NCI-H1417 treated with DMSO at 0.1 percent for 48 hours (cell line): ENCODE measurements at places on chromosomes 7 and 10.

GRCh38 chr7:99539213-99539811, 12.6 kb downstream of the FAM200A start:
- no peak for DNase-seq

GRCh38 chr10:73899423-73899822, 11.5 kb upstream of the PLAU start:
- DNase-seq, result no peak

- no peak for DNase-seq
Measured at GRCh38 chr10:51433949-51434475, 265.4 kb downstream of the CSTF2T start.

DNA sequence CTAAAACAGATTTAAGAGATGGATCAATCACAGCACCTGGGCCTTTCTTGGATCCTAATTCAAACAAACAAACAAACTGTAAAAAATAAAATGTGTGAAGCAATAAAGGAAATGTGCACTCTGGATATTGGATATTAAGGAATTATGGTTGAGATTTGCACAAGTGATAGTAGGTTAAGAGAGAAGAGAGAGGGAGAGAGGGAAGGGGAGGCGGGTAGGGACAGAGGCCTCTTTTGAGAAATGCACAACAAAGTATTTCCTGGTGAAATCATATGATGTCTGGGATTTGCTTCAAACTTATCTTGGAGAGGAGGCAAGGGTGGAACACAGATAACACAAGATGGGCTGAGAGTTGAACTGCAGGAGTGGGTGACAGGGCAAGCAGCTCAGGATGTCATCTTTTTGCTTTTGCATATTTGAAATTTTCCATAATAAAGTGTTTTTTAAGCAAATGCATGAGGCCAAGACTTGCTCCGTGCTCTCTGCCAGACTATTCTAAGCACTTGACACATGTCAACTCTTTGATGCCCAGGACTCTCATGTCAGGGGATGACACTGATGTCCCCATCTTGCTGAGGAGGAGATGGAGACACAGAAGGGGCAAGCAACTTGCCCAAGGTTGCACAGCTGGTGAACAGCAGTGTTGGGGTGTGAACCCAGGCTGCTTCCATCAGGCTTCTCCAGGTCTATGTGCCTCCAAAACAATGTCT, 9.1 kb upstream of the AEBP1 start:
- DNase-seq, result no peak

DNA sequence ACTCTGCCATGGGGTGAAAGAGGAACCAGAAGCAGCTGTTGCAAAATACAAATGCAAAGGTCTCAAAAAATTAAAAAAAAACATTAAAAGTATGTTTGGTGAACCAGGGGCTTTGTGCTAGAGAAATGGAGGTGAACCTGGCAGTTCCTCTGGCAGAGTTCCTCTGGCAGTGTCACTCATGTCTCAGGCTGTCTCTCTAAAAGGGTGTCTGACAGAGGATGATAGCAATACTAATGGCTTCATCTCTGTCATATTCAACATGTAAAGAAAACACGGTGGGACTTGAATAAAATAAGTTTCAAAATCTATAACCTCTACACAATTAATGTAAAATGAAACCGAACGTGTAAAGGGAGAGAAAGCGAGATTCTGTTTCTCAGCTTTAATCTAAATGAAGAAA, 375.7 kb upstream of the VWC2 start:
- no peak for DNase-seq

- DNase-seq, result no peak
Measured at GRCh38 chr10:58743466-58744115, 230.9 kb downstream of the BICC1 start.

GRCh38 chr10:17343118-17343517, 111.3 kb downstream of the ST8SIA6 start:
- DNase-seq, result no peak

- DNase-seq, result no peak
Measured at GRCh38 chr7:50399635-50400034, 50.5 kb downstream of the FIGNL1 start.

GRCh38 chr10:126570621-126571602, 99.6 kb downstream of the C10orf90 start:
- no peak for DNase-seq

DNA sequence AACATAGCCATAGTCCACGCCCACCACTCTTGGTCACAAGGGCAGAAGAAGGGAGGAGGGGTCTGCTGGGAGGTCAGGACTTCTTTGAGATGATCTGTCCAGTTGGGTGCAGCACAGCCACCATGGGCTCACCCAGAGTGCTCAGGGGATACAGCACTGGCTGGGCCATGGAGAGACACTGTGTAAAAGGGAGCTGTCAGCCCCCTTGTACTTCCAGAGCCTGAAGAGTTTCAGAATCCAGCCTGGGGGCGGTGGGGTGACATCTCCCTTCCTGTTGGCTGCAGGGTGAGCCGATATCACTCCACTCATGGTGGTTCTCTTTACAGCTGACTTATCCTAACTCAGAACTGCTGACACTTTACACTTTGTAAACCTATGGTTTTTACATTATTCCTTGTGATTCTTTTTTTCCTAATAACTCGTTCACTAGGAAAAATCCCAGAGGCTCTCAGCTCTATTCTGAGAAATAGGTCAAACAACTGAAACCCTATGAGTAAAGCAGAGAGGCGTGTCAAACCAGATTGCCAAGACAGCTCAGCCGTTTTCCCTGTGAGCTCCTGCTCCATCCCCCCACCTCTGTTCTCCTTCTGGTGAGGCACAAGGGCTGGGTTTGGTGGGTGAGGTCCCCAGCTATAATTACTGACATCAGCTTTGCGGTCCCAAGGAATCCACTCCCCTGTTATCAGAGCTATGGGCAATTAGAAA, 3.2 kb upstream of the MRPS24 start:
- DNase-seq, result no peak

GRCh38 chr7:73766556-73767229, 3.4 kb downstream of the CLDN3 start:
- no peak for DNase-seq

DNA sequence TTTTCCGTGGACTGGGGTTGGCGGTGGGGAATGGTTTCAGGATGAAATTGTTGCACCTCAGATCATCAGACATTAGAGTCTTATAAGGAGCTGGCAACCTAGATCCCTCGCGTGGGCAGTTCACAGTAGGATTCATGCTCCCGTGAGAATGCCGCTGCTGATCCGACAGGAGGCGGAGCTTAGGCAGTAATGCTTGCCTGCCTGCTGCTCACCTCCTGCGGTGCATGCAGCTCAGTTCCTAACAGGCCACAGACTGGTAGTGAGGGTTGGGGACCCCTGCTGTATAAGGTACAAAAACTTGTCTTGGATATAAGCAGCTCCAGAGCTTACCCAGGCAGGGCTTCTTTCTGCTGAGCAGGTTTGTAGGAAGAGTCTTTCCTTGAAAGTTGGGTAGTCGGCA, 53.9 kb downstream of the SHH start:
- no peak for DNase-seq

DNA sequence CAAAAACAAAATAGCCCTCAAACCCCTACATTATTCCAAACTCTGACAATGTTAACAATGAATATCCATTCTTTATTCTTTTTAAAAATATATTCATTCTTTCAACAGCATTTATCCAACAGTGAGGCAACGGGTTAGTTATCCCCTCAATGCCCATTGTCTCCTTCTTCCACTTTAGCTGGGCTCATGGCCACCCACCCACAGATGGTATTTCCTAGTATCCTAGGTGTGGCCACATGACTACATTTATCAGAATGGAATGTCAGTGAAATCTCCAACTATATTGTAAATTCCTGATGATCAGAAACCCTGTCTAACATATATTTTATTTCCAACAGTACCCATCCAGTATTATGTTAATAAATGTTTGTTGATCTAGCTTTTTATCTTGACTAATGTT, 13.6 kb downstream of the HOXA1 start:
- DNase-seq, result no peak

DNA sequence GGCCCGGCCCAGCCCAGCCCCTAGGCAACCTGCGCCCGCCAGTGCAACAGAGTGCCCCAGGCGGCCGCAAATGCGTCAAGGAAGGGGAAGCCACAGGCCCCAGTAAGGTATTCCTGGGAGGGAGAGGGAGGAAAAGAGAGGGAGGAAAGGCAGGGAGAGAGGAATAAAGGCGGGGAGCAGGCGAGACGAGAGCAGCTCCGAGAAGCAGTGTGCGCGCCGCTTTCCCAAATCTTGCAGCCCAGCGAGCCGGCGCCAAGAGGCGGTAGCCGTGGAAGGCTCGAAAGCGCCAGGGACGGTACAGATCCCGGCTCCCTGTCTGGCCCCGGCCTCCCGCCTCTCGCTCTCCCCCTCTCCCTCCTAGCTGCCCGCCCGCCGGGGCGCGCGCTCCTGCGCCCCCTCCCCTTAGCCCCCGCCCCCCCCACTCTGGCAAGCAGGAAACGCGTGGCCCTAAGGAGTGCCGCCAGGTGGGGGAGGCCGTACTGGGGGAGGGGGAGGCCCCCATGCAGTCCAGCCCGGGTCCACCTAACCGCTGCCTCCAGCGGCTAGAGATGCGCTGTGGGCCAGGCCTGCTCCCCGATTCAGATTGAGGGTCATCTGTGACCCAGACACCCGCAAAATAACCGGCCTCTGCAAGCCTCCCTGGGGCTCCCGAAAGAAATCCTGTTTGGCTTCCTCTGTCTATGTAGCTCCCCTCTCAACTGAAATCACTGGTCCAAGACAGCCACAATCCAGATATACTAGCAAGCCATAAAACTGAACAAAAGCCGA, 4.3 kb downstream of the HOXA10 start:
- no peak for DNase-seq

- peak; percentile 47 for DNase-seq
Measured at GRCh38 chr7:54864663-54865062, 105.7 kb upstream of the SEC61G start.

DNA sequence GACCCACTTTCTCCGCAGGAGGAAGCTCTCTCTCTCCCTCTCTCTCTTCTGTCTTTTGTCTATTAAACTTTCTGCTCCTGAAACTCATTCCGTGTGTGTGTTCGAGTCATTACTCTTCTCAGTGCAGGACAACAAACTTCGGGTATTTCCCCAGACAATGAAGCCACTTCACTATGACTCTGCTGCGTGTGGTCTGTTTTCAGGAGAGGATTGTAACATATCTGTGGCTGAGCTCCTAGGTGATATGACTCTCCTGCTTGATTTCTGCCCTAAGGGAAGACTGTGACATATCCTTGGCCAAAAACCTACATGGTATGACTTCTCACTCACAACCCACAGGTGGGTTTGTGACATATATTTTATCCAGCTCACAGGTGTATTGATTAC, 39.9 kb upstream of the ZNF107 start:
- no peak for DNase-seq

- DNase-seq, result no peak
Measured at GRCh38 chr10:14477408-14477710, 146.6 kb upstream of the FRMD4A start.

GRCh38 chr10:131062621-131063260, 248.8 kb downstream of the TCERG1L start:
- no peak for DNase-seq

DNA sequence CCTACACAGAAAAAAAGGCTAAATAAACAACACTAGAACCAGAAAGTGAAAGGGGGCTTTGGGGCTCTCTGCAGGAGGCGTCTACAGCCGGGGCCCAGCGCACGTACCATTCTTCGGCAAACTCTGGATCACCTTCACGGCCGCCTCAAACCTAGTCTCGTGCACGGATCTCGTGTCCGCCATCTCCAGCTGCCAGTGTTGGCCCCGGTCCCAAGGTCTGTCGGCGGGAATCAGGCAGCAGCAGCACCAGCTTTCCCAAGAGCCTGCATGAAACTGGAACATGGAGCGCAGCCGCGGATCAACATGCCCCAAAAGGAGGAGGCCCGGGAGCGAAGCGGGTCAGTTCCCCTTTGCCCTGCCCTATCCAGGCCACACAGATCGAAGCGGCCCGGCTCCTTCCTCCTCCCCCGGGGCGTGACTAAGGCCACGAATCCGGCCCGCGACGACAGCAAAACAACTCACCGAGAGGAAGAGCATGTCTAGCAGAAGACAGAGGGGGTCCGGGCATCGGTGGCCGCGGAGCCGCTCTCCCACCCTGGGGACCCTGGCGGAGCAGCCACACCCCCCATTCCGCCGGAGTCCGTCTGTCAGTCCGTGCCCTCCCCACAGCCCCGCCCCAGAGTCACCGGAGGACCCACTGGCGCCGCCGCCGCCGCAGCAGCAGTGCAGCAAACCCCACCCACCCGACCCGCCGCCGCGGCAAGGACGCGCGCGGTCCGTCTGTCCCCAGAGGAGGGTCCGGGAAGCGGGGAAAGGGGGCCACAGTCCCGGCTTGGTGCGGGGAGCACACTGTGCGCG, at the start of gene ACBD5:
Gene ACBD5 (minus strand): TSS at position 586 of the 798 bp plus-strand sequence. CDS start 109 bp downstream, at position 477.
- DNase-seq, result no peak

- no peak for DNase-seq
Measured at GRCh38 chr10:59098831-59099452, 77.5 kb upstream of the PHYHIPL start.

DNA sequence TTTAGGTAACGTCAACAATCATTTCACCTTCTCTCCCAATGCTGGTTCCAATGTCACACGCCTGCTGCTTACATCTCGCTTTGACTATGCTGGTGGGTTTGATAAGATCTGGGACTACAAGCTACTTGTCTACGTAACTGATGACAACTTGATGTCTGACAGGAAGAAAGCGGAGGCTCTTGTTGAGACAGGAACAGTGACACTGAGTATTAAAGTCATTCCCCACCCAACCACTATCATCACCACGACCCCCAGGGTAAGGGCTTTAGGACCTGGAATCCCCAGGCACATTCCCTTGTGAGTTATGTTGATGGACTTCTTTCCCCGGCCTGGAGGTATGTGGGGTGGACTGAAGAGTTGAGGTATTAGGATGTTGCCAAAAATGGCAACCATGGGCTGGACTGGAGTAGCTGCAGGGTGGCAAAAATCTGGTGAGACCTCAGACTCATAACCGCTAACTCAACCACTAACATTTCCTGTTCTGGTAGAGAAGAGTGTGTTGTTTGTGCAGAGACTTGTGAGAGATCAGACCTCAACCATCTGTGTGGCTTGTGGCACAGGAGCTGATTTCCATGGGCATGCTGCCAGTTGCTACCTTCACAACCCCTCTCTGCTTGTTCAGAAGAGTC, 59.2 kb downstream of the CDHR3 start:
- DNase-seq, result no peak

- DNase-seq, result no peak
Measured at GRCh38 chr7:71687831-71688599, 556.1 kb downstream of the GALNT17 start.

DNA sequence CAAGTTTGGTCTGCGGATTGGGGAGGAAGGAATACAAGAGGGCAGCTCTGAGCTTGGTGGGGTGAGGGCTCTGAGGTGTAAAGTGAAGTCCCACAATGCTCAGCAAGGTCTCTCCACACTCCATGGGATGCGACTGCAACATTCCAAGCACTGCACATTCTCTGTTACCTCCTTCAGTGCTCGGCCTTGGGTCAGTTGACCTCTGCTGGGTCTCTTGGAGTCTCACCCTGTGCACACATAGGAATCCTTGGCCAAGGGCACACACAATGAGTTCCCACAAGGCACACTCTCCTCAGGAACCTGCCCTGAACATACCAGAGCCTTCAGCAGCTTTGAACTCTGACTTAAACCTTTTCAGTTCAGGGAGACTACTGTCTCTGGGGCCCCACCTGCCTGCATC, 2.4 kb upstream of the WDFY4 start:
- no peak for DNase-seq

GRCh38 chr10:71392791-71393781, 3.6 kb upstream of the CDH23 start:
- DNase-seq, result no peak
